ENCODE measurements at places on chromosomes 3 and 15.
A peak's percentile ranks its signal among the peaks of the same experiment; 100 is the strongest.

GRCh38 chr3:195900436-195901355 lies 7.7 kb downstream of the TNK2 start:
- no peak for DNase-seq

DNA sequence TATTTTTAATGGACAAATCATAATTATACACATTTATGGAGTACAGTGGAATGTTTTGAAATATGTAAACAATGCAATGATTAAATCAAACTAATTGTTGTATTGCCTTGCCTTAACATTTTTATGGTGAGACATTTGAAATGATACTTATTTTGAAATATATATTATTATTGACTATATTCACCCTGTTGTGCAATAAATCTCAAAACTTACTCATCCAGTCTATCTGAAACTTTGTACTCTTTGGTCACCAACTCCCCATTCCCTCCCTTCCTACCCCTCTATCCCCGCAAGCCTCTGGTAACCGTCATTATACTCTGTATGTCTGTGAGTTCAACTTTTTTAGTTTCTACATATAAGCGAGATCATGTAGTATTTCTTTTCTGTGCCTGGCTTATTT lies 74.7 kb upstream of the GOLGA6B start:
- no peak for DNase-seq

- no peak for DNase-seq
Observed at GRCh38 chr3:6351752-6352151, 509.2 kb upstream of the GRM7 start.

DNA sequence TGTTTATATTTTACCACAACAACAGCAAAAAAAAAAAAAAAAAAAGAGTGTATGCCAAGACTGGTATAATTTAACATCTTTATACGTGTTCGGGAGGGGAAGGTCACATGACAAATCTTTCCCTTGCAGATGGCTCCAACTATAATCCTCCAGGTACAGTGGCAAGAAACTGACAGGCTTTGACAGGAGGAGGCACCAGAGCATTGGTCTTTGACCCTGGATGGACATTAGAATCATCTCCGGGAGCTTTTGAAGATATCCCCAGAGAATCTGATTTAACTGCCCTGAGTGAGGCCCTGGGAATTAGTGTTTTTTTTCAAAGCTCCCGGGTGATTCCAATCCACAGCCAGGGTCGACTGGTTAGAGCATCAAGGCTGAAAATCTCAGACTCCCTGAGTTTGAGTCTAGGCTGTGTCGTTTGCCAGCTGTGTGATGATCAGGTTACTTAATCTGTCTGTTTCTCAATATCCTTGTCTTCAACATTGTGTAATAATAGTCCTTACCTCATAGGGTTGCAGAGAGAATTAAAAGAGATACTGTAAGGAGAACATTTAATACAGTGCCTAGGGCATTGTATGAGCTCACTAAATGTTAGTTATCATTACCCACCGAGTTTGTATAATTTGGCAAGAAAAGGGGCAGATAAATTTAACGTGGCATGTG lies 8.9 kb upstream of the SEMA5B start:
- DNase-seq = no peak

- no peak for DNase-seq
Observed at GRCh38 chr15:76829939-76830338, 75.2 kb downstream of the SCAPER start.

DNA sequence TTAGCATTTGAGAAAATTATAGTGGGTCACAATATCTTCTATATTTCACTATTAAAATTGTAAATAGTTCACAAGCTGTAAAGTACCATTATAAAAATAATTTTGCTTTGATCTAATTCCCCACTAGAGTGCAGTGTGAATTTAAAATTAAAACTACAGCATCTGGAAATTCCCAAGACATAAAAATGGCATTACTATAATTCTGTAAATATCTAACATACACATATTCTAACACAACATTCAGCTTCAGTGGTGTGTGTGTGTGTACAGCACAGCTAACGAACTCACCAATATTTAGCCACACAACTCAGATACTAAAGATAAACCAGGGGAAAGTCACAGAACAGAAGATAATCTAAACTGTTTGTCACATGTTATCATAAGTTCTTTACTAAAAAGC lies 424.9 kb upstream of the ZNF385D start:
- no peak for DNase-seq

- no peak for DNase-seq
Observed at GRCh38 chr15:94503293-94503692, 271.9 kb downstream of the MCTP2 start.

DNA sequence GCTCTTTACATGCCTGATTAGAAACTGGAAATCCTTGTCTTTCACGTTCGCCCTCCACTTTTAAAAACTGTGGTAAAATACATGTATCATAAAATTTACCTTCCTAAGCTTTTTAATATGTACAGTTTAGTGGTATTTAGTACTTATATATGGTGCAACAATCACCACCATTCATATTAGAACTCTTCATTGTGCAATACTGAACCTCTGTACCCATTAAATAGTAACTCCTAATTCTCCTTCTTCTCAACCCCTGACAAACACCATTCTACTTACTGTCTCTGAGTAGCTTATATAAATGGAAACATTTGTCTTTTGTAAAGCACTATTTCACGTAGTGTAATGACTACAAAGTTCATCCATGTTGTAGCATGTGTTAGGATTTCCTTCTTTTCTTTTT lies 28.2 kb downstream of the GRM2 start:
- no peak for DNase-seq

GRCh38 chr15:40338041-40338657 lies 2.6 kb downstream of the CCDC9B start:
- peak; percentile 69 for DNase-seq

DNA sequence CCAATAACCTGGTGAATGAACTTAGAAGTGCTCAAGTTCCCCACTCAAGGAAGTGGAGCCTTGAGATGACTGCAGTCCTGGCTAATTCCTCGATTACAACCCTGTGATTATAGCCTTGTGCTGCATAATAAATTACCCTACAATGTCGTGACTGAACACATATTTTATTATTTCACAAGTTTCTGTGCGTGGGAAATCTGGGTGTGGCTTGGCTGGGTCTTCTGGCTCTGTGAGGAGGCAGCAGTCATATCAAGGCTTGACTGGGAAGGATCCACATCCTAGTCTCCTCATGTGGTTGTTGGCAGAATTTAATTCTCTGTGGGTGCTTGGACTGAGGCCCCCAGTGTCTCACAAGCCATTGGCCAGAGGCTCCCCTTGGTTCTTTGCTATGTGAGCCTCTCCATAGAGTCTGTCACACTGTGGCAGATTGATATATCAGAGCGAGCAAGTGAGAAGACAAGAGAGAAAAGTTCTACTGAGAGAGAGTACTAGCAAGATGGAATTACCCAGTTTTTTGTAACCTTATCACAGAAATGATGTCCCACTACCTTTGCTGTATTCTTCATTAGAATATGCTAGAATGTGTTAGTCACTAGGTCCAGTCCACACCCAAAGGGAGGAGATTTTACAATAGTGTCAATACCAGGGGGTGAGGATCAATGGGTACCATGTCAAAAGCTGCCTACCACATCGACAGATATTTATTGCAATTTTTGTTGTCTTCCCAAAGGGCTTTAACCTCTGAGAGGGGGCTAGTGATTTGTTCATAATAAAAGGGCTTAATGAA lies 102.8 kb upstream of the TBC1D5 start:
- no peak for DNase-seq

GRCh38 chr3:63845215-63845614 lies 18.4 kb downstream of the THOC7 start:
- DNase-seq = no peak

DNA sequence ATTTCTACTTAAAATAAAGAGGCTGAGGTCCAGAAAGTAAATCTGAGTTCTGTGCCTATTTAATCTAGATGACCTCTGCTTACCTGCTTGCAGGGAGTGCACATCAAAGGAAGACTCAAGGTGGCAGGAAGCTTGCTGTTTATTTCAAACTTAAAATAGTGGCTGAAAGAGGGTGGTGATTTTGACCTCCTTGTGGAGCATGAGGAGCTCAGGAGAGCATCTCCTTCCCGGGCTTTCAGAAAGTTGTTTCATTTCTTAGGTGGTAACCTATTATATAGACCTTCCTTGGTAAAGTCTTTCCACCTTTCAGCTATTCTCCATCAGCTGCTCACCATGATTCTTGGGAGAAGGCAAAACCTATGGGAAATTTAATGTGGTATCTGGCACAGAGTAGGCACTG lies 494 bp downstream of the GCSAM start:
- DNase-seq = no peak

- DNase-seq = no peak
Observed at GRCh38 chr3:79815478-79815877, 47.7 kb upstream of the ROBO1 start.

DNA sequence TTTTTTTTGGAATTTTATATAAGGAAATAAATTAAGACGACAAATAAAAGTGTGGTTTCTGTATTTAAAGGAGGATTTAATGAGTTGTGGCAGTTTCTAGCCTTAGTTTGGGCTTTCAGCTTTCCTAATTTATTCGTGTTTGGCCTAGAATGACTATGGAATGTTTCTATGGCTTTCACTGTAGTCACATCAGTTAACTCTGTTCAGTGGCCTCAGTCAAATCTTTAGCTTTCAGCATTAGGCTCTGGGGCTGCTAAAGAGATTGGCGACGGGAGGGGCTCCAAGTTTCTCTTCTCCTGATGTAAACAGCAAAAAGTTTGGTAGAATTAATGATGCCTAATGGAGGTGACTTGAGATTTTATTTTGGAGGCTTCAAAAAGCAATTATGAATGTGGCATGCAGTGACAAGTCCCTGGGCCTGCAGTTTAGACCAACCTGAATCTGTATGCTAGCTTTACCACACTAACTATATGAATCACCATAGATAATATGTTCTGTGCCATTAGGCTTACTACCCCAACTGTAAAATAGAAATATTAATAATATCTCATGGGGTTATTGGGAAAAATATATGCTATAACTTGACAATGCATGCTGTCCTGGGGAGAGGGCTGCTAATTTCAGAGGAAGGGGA lies 47.1 kb upstream of the ADGRG7 start:
- no peak for DNase-seq

DNA sequence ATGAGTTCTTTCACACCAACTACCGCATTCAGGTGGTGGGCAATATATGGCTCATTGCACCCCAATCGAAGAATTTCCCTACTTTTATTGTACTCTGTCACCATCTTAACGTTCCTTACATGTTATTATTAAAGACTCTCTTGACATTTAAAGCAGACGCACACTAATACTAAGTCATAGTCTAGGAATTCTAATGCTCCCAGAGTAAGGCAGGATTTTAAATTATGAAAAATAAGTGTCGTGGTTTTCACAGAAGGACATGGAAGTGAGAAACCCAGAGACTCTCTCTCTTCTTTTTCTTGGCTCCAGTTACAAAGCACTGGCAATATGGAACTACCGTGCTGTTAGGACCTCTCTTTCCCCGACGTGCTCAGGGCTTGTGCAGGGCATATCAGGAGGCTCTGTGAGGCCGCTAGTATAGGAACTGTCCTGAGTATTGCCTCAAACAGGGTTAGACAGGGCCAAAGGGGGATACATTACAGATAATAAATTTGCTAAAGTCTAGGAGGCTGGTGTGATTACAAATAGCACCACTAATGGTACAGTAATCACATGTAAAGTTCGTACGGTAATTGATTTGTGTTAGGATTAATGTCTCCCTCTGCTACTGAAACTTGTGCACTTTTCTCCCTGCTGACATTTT lies 590.8 kb downstream of the FOXP1 start:
- DNase-seq = no peak

- no peak for DNase-seq
Observed at GRCh38 chr3:195097331-195098255, 173.4 kb downstream of the XXYLT1 start.

GRCh38 chr3:181725131-181725731 lies 13.5 kb downstream of the SOX2 start:
- no peak for DNase-seq

DNA sequence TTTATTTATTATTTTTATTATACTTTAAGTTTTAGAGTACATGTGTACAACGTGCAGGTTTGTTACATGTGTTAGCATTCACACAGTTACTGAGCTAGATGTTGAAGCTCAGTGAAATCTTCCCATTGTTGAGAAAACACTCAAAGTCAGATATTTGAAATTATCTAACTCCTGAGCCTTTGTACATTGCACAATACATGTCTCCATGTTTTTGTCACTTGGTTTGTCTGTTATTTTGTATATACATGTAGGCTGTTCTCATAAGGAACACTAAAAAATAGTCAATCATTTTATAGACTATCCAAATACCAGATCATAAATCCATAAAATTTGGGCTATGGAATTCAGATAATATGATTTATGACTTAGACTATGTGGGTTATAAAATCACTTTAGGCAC lies 1126.5 kb downstream of the NSUN3 start:
- DNase-seq = no peak
